ENCODE measurements at places on chromosomes 12 and 14.

- DNase-seq, result no peak
These were observed 24.3 kb upstream of the HSPB8 start for GRCh38 chr12:119154435-119154818.

GRCh38 chr14:88029500-88029899, 24.6 kb downstream of the GPR65 start:
- DNase-seq, result no peak

DNA sequence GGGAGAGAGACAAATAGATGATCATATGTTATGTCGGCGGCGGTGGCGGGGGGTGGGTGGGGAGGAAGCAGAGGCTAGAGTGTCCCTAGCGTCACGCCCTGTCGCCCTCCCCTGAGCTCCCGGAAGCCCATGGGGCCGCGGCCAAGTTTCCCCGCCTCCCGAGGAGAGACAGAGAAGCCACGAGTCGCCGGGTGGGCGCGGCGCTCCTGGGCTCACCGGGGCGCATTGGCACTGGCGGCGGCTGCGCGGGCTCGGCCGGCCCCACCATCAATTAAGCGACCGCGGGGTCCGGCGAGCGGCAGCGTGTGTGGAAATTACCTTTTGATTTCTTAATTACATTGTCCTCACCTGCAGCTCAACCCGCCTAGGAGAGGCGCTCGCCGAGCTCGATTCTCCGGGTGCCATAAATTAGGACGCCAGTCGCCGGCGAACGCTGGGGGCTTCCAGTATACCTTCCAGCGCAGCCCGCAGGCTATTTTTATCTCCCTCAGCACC, 119.9 kb upstream of the LHX5 start:
- DNase-seq, result no peak

DNA sequence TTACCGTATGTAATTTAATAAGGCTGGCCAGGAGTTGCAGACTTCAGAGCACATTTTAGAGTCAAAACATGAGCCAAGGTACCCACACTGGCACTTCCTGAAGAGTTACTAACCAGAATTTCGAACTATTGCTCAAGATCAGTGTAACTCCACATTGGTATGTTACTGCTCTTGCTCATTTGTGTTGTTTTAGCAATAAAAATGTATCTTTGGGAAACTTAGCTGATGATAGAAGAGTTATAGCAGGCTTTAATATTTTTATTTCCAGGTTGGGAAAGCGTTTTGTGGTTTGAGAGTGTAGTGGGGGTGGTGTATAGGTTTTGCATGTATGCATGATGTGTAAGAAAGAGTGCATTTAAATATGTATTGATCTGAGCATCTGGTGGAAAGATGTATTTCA, 96.6 kb downstream of the SCN8A start:
- no peak for DNase-seq

DNA sequence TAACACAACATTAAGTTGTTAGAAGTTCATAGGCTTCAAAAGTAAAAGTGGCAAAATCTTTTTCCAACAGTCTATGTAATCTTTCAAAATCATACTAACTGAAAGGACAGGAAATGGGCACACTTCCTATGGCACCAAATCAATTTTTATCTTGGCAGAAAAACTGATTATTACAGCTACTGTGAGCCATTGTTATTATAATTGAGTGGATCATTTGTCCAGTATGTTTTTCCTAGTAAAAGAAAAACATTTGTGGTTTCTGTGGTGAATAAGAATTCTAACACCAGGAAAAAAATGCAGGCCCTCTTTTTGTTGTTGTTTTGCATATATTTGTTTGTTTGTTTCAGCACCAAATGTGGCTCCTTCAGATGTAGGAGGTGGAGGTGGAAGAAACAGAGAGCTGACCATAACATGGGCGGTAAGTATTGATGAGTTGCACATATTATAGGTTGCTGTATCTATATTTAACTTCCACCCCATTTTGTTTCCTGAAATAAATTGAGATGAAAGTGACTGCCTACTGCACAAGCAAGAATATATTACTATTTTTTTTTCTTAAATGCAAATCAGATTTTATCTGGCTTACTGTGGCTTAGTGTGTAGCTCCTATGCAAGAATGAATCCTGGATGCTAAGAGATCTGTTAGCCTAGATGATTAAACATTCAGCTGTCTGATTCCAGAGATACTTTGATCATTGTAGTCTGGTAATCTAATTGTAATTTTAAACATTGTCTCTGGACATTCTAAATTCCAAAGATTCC, 174.1 kb upstream of the PDZRN4 start:
- no peak for DNase-seq

DNA sequence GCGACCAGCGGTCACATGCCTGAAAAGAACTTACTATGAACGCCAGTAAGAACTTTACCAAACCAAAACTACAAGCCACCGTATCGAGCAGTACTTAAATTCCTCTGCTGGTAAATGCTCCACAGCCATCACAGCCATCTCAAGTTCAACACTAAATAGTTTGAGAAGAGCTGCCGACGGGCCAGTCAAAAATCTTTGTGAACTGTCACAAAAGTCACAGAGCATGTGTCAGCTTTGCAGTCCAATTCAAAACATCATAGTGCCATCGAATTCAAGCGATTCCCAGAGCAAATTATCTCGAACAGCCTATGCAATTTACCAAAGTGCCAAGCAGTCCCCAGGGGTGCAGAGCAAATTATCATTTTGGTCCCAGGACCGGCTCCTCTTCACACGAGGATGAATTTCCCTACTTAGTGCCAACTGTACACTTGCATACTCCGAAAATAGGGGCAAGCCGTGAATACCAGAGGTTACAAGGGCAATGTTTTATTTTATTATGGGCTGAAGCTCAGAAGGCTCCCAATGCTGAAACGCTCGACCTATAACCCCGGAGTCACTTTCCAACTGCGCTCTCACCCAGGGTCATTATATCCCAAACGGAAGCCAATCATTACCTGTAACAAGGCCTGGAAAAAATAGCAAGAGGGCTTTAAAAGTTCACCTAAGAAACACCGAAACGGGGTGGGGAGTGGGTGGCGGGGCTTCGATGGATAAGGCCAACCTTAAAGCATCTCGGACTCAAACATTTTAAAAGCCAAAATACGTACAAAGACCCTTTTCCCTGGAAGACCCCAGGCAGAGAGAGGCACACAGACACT, 1.1 kb downstream of the LRP6 start:
- peak; percentile 56 for DNase-seq

- DNase-seq, result no peak
These were observed 96.1 kb downstream of the EML1 start for GRCh38 chr14:99889268-99889667.

GRCh38 chr12:26268841-26269561, 73.6 kb downstream of the SSPN start:
- peak; percentile 96 for DNase-seq

DNA sequence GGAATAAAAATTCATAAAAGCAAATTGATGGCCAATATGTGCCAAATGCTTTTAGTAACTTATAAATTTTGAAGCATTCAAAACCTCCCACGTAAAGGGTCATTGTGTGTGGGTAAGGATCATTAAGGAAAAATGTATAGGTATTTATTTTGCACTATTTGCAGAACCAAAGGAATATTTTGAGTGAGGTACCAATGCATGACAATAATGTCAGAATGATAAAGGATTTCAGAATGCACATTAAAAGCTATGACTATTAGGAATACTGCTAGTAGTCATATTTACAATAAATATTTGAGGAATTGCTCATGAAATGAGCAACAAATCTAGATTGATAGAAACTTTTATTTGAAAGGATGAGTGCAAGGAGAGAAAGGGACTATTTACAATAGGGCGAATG, 932.8 kb downstream of the SLC6A15 start:
- DNase-seq, result no peak

DNA sequence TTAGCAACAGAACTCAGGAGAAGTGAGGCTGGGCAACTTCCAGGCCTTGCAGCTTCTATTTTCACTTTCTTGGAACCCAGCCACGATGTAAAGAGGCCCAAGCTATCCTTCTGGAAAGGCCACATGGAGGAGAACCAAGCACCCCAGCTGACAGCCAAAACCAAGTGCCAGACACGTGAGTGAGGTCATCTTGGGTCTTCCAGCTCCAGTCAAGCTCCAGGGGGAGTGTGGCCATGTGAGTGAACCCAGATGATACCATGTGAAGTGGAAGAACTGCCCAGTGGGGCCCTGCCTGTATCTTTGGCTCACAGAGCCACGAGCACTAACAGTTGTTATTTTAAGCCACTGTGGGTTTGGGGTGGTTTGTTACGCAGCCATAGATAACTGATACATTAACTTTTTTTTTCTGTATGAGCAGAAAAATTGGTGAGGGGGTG, 126.8 kb upstream of the MAP1LC3B2 start:
- no peak for DNase-seq

DNA sequence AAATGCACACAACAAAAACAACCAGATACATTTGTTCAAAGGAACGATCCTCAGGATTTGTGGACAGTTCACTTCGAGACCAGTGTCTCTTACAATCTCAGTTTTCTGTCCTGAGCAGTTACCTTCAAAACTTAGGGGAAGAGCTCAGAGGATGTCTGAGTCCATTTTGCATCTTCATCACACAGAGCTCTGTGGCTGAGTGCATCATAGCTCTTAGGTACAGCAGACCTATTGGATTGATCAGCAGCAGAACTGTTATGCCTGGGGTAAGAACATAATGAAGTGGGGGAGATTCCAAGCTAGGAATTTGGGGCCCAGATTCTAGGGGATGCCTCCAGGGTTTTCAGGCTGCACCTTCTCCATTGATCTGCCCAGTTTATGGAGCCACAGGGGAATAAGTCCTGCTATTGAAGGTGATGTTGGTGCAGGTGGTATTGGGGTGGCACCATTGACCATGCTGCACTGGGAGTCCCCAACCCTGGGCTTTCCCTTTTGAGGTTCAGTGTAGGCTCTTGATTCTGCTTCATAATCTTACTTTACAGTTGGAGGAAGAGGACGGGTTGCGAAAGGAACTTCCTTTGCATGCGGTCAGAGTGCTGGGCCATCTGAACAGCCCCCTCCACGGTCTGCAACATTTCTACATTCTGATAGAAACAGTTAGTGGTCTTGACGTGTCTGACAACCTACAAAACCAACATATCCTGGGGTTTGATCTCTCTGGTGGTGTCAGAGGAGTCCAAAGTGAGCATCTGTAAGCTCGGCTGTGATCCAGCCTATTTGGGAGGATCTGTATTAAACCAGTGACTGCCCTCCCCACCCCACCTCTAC, 112.8 kb downstream of the CHST11 start:
- DNase-seq, result no peak

DNA sequence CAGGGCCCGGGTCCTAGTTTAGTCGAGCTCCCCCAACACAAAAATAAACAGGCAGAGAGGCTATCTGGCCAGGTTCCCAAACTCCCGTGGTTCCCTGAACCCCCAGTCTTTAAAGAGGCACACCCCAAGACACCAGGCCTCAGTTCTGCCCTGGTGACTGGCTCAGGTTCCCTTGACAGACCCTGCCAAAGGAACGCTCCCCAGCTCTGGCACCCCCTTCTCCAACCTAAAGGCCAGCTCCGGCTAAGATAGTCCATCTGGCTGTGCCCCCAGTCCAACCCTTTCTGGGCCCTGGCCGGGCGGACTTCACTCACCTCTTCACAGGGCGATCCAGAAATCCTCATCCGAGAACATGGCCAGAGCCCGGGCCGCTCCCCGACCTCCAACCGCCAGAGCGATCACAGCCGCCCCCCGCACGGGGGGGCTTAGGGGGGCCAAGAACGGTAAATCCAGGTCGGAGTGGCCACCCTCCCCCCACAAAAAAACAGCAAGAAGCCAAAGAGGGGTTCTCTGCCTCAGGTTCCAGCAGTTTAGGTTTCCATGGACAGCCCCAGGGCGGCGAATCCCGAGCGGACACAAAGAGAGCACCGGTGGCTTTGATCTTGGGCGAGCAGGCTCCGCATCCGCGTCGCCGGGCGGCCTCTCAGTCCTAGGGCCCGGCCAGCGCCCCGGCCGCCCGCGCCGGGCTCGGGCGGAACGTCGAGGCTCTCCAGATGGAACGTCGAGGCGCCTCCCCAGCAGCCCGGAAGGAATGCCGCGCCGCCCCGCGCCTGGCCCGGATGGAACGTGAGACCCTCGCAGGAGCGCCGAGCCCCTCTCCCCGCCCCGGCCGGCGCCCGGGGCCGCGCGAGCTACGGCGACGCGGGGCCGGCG, 1.1 kb downstream of the KMT2D start:
- DNase-seq, result peak; percentile 41

GRCh38 chr12:66269757-66270383, 32.4 kb upstream of the HELB start:
- peak; percentile 29 for DNase-seq

DNA sequence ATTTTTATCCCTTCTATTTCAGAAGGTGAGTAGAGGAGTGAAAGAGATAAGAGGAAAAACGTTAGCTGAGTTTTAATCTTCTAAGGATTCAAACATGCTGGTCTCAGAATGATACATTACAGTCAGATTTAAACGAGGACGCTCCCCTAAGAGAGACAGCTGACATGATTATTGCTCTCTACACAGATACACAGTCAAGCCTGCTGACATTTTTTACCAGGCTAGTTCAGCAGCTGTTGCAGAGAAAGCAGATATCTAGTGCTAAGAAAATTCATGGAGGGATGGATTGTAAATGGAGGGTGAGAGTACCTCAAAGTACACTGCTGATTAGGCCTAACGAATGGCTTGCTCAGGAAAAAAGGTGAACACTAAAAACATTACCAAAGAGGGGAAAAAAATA, 31.9 kb upstream of the SOS2 start:
- DNase-seq, result no peak

- no peak for DNase-seq
These were observed 185.6 kb downstream of the TMEM117 start for GRCh38 chr12:44021471-44021971.

- DNase-seq, result no peak
These were observed 77.6 kb downstream of the SCAF11 start for GRCh38 chr12:45912774-45913173.

DNA sequence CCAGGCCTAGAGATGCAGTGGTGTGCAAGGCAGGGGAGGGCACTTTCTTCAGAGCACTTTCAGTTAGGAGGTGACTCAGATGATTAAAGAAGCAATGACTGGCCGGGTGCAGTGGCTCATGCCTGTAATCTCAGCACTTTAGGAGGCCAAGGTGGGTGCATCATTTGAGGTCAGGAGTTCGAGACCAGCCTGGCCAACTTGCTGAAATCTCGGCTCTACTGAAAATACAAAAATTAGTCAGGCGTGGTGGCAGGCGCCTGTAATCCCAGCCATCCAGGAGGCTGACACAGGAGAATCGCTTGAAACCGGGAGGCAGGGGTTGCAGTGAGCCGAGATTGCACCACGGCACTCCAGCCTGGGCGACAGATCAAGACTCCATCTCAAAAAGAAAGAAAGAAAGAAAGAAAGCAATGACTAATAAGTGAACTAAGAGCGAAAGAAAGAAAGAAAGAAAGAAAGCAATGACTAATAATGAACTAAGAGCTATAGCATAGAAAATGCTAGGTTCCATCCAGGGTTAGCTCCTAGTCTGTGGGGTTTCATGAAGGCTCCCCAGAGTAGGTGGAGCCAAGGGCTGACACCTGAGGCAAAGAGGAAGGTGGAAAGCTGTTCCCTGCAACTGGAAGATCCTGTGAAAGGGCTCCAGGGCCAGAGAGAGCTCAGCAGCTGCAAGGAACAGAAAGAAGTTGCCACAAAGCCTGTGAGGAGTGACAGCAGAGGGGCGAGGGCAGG, 334.5 kb downstream of the CACNA1C start:
- DNase-seq, result no peak

DNA sequence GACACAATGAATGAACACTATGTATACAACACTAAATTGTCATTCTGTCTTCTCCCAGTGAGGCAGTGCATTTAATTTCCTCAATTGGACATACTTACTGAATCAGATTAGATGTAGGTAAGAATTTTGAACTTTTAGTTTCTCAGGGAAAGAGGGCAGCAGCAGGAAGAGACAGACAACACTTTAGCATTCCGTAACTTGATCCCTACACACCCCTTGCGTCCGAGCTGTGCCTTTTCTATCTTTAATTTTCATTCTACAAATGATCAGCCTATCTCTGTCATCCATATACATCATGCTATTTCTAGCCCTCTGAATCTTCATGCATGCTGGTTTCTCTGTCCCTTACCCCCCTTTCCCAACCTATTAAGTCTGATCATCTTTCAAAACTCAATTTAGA, 358.0 kb upstream of the RPL10L start:
- no peak for DNase-seq
